ENCODE measurements at places on chromosomes 5 and 9.

- DNase-seq: no peak
Observed at GRCh38 chr5:9201761-9202160, 344.1 kb downstream of the SEMA5A start.

GRCh38 chr9:15276328-15276938, 30.6 kb downstream of the TTC39B start:
- DNase-seq: no peak

DNA sequence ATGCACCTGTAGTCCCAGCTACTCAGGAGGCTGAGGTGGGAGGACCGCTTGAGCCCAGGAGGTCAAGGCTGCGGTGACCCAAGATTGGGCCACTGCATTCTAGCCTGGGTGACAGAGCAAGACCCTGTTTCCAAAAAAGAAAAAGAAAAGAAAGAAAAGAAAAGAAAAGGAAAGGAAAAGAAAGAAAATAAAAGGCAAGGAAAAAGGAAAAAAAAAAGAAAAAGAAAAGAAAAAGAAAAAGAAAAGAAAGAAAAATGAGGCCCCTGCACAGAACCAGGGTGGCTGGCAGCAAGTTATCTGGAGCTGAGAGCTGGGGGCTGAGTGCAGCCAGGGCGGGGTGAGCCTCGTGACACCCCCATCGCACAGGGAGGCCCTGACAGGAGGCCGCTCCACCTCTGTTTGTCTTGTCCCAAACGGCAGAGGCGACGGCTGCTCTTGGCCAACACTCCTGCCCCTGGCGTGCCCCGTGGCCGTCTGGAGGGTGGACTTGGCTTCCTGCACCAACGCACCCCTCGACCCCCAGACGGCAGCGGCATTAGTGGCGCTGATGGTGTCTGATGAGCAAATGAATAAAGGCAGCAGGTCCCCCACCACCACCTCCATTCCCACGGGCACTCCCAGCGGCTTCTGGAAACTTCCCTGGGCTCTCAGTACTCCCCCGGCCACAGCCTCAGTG, 16.7 kb downstream of the EXD3 start:
- no peak for DNase-seq

- DNase-seq: no peak
Observed at GRCh38 chr5:62499756-62500155, 78.9 kb upstream of the LRRC70 start.

DNA sequence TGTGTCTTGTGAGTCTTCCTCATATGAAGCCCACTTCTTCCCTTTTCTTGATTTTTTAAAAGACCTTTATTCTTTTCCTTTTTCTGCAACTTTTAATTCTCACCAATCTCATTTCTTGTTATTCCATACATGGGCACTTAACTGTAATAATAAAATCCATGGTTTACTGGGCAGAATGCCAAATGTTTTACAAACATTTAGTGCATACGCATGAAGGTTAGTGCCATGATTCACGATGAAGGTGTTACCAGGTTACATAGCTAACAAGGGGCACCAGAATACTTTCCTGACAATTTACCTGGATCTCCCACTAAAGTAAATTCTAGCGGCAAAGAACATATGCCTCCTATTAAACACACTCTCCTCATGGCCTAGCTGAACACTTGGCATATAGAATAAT, 28.5 kb downstream of the MAN2A1 start:
- no peak for DNase-seq

DNA sequence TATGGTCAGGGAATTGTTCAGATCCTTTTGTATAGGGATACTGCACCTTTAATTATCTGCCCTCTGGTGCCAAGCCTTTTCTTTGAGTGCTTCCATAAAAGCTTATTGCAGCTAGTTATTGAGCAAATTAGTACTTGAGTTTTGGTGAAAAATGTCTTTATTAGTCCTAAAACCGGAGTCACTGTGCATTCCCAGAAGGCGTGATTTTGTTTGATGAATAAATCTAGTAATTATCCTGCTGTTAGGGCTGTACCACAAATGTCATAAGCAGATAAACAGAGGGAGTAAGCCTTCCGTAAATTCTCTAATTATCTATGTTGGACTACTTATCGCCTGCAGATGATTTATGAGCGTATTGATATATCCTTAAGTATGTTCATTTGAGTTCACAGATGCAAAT, 620.7 kb upstream of the ARRDC3 start:
- no peak for DNase-seq

GRCh38 chr9:129141066-129142041, 30.1 kb downstream of the PTPA start:
- peak; percentile 12 for DNase-seq

GRCh38 chr5:37005252-37005651, 128.7 kb downstream of the NIPBL start:
- DNase-seq: no peak

GRCh38 chr5:149381986-149382338, 2.9 kb upstream of the IL17B start:
- DNase-seq: peak; percentile 83

DNA sequence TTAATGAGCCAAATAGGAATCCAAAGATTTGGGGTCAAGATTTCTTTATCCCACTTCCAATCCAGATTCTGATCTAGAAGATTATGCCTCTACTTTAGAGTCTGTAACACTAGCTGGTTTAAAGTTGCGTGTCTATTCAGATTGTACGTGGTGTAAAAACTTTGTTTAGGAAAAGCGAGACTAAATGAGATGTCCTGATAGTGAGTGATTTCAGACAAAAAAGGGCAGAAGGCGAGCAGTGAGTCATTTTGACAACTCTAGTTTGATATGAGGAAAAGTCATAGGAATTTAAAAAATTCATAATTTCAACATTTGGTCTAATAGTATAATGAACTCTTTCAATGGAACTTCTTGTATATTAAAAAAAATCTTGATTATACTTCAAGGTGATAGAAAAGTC, 119.6 kb upstream of the KLF9 start:
- DNase-seq: no peak

DNA sequence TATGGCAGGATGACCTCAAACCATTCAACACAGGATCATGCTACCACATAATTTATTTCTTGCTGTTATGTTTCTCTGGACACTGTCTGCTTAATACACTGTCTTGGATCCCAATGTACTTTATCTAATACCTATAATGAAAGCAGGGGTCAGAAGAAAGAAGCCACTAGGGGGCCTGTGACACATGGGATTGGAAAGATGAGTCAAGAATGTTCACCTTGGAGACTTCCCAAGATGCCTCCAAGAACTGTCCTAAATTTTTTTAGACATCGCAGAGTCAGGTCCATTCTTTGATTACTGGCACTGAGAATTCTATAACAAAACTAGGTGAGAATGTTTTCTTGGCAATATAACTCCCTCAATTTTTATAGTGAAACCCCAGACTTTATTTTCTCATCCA, 305.8 kb upstream of the SMARCA2 start:
- peak; percentile 12 for DNase-seq

DNA sequence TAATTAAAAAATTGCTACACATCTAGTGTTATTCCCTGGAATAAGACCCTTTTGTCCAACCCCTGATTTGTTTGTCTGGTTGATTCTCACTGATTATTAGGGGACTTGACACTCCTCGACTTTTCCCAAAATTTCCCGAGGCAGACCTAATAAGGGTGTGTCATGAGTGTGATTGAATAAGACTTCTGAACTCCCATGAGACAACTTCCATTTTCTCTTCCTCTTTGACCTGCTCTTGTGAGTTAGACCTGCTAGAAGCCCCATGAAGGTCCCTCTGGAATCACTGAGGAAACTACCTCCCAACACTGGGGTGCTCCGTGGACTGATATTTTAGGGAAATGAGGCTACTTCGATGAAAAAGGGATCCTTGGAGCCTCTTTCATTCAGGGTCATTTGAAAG, 83.4 kb downstream of the MUSK start:
- DNase-seq: no peak

GRCh38 chr5:24268482-24269056, 376.2 kb downstream of the CDH10 start:
- DNase-seq: no peak

- DNase-seq: no peak
Observed at GRCh38 chr5:75335486-75335885, 1.5 kb upstream of the HMGCR start.

GRCh38 chr9:71355884-71356283, 234.5 kb upstream of the TRPM3 start:
- no peak for DNase-seq

- no peak for DNase-seq
Observed at GRCh38 chr5:151345808-151346478, 1.4 kb downstream of the SLC36A2 start.

GRCh38 chr5:3364941-3365340, 230.7 kb upstream of the IRX1 start:
- no peak for DNase-seq

DNA sequence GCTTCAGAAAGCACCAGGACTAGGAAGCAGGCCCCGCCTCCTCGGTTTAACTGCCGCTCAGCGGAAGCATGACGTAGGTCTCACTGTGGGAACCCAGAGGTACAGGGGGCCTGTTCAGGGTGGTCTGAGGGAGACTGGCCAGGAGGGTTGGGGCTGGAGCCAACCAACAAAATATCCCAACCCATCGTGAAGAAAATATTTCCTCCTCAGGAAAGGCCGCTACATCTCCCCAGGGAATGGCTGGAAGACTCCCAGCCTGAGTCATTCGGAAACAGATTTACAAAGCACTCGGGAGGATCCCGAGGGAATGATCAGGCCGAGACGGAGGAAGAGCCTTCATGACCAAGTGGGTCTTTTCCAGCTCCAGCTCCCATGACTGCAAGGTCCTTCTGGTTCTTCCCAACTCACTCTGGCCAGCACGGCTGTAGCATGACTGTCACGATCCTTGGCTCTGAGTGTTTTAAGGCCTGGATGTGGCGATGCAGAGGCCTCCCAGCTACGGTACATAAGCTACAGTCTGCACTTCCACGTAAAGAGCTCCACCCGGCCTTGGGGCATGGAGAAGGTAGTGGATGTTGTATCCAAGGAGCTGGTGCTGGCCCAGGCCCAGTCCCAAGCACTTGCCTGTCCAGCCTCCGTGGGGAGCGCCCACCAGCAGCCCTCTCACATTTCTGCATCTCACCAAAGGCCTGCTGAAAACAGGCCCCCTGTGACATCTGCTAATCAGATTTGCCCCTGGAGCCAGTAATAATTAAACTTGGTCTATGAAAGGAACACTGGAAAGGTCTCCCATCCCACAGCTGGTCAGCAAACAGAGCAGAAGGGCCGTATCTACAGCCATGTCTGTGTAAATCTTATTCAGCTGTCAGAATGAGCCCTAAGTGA, 100.6 kb downstream of the LHFPL2 start:
- no peak for DNase-seq

DNA sequence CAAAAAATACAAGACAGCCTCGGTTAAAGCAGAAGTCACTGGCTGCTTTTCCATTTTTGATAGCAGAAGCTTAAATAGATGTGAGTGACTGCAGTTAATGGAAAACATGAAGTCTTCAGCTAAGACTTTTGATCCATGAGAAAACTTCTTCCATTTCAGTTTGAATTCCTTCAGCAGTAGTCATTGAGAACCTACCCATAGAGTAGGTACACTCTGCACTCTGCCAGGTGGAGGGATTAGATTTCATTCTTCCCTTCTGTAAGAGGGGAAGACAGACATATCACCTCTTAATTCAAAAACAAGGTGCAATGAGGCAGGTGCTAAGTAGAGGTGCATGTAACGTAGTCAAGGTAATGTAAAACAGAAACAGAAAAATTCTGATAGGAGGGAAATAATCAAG, 26.7 kb upstream of the XPA start:
- DNase-seq: no peak

- no peak for DNase-seq
Observed at GRCh38 chr9:118522093-118523028, 818.2 kb downstream of the TLR4 start.

- no peak for DNase-seq
Observed at GRCh38 chr9:114224247-114224610, 68.9 kb downstream of the COL27A1 start.

DNA sequence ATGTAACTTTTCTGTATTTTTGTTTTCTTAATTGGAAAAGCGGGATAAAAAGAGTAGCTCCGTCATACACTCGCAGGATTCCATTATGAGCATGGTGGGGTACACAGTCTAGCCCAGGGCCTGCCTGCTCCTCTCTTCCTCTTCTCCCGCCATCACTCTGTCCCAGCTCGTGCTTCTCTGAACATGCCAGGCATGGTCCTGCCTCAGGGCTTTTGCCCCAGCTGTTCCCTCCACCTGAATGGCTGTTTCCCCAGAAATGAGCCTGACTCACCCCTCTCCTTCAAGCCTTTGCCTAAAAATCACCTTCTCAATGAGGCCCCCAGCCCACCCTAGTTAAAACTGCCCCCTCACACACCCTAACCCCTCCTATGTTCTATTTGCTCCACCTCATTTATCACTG, 4.5 kb downstream of the CORO2A start:
- DNase-seq: no peak

DNA sequence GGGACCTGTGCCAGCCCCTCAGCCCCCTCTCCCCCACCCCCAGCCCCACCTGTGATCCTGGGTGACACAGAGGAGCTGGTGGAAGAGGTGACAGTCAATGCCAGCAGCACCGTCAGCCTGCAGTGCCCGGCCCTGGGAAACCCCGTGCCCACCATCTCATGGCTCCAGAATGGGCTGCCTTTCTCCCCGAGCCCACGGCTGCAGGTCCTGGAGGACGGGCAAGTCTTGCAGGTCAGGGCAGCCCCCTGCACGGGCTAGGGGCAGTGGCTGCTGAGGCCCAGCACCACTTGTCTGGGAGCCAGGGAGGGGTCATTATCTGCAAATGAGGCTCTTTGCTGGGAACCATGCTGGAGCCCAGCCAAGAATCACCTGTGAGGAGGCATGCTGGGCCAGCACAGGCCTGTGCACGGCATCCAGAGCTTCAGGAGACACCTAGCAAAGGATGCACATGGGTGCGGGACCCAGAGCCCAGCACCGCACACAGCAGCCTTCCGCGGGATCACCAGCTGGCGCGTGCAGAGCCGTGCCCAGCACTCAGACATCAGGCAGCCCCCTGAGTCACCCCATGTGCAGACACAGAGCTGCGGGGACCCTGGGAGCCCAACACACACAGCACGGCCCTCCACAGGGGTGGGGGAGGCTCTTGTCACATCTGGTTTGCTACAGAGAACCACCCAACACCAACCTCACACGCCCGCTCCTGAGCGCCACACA, 62.0 kb upstream of the ASS1 start:
- DNase-seq: no peak

- DNase-seq: no peak
Observed at GRCh38 chr9:109779711-109780452, at the start of gene PALM2AKAP2. TSS of gene PALM2AKAP2 (plus strand) at chr9:109780198. CDS start at chr9:109780489, 291 bp downstream.

GRCh38 chr5:57832875-57833274, 350.3 kb upstream of the ACTBL2 start:
- no peak for DNase-seq

DNA sequence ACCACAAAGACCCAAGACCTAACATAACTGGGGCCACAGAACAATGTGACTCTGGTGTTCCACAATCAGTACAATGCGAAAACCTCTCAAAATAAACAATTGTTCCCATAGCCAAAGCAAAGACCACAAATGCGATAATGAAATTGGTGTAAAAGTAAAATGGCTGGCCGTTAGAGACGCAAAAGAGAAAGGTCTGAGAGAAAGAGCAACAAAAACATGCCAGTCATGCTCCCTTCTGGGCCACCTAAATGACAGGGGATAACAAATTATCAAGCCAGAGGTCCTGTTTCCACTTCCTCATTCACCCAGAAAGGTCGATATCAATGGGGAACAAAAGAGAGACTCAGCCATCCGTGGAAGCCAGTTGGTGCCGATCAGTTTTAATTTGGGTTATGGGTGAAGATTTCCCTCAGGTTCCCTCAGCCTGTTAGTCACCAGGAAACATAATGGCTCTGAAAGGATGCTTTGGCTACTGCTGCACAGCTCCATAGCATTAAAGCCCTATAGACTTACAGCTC, 9.2 kb upstream of the CFAP95 start:
- DNase-seq: no peak
